ENCODE measurements at places on chromosomes 2 and 18.

- DNase-seq, result no peak
These were observed 8.4 kb downstream of the SP5 start for GRCh38 chr2:170723446-170723958.

GRCh38 chr2:213089438-213089837 is 62.0 kb downstream of the IKZF2 start:
- DNase-seq, result no peak

DNA sequence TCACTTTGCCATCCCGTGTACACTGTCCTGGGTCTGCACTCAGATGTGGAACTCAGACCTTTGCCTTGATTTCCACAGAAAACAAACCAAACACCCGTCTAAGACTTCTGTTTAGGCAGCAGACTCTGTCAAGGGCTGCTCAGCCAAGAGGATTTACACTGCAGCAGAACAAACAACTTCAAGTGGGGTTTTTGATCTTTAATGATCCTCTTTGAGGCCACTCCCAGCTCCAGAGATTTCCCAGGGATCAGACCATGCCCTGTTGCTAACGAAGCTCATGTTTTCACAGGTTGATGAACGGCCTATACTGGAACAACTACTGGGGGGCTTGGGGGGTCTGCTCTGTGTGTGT is 52.5 kb upstream of the LGALSL start:
- no peak for DNase-seq

DNA sequence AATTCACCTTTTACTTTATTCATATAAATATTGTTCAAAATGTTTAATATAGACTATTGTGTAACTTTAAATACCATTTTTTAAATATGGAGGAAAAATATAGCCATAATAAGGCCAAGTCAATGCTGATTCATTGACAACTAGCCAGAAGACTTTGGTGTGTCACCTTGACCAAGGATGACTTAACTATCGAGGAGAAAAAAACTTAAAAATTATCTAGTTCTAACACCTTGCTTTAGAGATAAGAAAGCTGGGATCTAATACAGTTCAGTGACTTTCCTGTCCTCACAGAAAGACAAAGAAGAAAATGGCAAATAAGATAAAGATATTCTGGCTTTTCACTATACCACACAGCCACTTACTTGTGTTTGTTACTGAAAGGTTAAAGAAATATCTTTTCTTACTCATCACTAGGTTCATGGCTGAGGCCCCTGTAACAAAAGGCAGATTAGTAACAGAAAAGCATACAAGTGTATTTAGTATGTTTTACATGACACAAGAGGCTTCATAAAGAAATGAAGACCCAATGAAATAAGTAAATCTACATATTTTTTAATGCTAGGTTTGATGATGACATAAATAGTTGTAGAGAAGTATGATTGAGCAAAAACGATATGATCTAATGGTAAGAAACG is 65.9 kb upstream of the LRRTM1 start:
- no peak for DNase-seq

GRCh38 chr18:75607701-75608100 is 180.2 kb upstream of the SMIM21 start:
- DNase-seq, result no peak

DNA sequence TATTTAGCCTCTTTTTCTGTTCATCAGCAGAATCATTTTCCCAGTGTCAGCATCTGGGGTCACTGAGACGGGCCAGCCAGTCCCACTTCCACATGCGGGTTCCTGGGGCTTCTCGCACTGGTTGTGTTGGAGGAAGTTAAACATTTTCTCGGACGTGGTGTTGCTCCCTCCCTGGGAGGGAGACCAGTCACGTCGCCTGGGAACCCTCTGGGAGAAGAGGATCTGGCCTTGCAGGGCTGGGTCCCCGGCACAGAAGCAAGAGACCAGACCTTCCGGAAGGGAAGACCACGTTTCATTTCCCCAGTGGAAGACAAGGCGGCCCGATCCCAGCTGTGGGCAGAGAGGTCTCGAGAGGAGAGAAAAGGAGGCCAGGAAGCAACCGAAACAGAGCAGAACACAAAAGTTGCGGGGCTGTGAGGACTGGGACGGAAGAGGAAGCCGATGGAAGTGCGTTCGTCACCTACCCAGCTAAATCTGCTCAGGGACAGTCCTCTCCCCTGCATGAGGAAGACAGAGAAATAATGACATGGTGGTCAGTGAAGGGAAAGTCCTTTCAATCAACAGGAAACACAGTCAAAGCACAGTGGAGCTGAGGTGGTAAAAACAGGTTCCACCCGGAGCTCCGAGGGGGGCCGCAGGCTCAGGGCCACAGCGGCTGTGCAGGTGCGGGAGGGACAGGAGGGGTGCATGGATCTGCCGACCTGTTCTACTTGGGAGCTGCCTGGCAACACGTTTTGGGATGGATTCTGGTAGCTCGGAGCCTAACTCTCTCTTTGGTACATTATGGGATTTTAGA is 144.4 kb downstream of the MBP start:
- no peak for DNase-seq

DNA sequence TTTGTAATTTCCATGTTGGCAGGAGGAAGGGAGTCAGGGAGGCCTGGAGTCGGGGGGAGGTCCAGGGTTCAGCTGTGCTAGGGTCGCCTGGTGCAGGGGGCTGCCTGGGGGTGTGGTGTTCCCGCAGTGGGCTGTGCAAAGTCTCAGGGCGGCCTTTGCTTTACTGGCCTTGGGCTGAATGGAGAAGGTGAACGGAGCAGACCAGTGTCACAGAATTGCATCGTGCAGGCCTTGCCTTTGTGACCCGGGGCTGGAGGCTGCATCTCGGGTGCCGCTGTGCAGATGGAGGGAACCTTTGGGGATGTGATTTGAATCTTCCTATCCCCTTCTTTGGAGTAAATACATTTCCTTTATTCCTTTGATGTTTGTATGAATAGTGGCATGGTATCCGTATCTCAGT is 8.8 kb downstream of the SNTG2 start:
- no peak for DNase-seq

- no peak for DNase-seq
These were observed 66.8 kb downstream of the CCDC138 start for GRCh38 chr2:108853421-108853820.

- DNase-seq, result no peak
These were observed 162.5 kb downstream of the RAD51AP2 start for GRCh38 chr2:17355608-17356329.

DNA sequence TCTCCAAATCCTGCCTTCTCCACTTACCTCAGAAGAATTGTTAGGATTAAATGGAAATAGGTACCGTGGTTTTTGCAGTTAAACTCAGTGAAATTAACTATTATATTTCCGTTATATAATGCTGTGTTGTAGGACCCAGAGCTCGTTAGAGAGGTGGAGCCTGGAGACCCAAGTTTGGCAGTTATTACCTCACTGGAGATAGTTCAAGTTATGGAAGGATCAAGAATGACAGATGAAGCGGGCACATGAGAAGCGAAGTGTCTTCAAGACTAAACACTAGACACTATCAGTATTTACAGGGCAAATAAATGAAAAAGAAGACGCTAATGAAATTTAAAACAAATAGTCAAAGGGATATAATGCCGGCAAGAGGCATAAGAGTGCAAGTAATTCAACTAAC is 866 bp downstream of the CWC22 start:
- no peak for DNase-seq

DNA sequence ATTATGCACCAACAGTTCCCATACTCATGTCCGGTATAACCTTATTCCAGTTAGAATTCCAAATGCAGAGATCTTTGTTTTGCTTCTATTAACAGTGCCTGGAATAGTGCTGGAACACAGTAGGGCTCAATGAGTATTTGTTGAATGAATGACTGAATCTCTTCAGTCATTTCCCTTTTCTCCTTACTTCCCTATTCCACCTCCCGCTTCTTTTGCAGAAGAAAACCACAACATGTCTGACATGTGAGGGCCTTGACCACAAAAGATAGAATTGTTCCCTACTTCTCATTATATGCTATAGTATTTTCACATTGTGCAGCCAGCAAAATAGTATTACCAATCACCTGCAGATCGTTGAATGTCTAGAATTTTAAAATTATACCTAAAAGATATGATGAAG is 19.5 kb upstream of the HNRNPLL start:
- no peak for DNase-seq

DNA sequence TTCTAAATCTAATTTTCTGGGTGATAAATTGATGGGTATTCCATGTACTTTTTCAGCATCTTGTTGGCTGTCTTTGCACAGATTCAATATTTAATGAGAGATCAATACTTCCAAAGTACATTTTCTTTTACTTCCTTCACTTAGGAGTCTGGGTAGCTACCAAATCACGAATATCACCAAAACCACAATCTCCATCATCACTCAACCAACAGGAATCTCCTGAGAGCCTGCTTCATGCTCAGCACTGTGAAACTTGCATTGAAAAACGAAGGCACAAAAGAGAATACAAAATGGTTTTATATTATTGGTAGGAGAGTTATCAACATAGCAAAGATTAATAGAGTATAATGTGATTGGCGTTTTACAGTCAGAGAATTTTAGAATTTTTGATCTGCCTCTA is 261.5 kb upstream of the DSEL start:
- no peak for DNase-seq

DNA sequence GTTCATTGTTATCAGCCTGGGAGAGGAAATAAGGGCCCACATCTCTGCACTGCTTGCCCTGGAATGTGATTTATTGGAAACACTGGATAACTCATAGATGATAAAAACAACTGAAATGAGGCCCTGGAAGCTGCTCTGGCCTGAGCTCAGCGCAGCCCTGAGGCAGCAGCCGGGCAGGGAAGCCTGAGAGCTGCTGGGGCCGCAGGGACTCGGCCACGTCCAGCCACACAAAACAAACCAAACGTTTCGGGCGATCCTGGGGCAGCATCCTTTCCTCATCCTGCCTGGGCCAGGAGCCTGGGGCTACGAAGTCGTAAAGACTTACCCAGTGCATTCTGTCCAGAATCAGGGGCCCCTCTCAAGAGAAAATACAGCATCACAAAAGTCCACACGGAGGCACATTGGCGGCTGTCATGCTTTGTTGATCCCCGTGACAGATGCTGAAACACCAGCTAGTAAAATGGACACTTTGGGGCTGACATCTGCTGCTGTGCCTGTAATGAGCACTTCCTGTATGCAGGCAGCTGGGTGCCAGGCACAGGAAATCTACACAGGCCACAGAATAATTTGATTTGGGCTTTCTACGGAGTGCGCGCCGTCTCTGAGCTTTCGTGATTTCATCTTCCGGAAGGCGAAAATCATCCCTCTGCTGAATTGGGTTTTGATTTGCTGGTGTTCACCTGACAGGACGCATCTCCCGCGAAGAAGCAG is 250.6 kb downstream of the EIPR1 start:
- DNase-seq, result no peak

DNA sequence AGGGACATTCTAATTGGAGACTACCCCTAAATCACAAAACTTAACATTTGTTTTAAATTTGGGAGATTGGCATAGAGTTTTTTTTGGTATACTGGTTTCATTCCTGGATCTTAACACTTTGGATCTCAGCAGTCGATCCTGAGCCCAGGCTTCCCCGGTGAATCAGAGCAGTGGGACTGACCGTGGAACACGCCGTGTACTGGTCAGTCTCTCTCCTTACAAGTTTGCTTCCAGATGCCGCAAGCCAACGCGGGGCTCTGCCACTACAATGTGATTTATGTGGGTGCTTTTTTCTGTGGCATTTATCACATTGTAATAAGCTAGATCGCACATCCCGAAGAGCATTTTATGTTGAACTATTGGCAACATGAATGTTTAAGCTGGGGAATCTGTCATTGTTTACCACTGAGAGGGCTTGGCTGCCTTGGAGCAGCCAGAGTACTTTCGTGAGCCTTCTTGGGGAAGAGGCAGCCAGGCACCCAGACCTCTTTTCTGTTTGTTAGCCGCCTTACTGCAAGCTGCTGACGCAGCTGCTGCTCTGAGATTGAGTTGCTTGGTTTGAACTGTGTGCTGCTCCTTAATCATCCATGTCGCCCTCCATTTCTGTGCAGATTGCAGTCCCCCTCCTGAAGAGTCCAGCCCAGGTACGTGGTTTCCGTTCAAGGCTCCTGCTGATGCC is 49.3 kb downstream of the COA5 start:
- no peak for DNase-seq

DNA sequence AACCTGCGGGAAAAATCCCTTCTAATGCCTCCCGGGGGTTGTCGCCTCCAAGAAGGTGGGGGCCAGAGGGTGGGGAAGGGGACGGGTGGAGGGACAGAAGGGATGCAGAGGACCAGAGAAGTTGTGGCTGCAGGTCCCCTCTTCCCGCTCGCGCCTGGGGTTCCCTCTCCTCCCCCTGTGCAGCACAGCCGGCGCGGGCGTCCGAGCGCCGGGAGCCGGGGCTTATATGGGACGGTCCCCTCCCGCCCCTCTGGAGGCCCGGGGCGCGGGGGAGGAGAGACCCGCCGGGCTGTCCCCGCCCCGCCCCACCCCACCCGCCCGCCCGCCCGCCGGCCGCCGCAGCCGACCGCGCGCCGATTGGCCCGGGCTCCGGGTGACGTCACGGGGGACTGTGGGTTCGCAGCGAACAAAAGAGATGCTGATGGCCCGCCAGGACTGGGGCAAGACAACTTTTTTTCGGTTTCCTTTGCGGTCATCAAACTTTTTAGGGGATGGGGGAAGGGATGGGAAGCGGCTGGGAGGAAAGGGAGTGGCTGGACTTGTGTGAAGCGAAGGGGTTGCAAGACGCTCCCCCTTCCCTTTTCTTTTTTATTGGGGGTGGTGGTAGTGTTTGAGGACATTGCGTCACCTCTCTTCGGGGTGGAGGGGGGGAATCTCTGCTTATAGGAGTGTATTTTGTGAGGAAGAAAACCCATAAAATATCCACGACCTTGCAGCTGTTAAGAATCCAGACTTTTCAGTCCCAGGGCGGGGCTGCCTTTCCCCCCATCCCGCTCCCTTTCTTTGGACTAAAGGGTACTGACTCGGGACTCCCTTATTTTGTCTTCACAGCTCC is at the start of gene FN1:
FN1 (minus strand) TSS at position 199 of the 835 bp plus-strand sequence. CDS start 266 bp downstream, outside the sequence.
- peak; percentile 56 for DNase-seq

- DNase-seq, result no peak
These were observed 194.0 kb downstream of the ZFP36L2 start for GRCh38 chr2:43032213-43033015.

DNA sequence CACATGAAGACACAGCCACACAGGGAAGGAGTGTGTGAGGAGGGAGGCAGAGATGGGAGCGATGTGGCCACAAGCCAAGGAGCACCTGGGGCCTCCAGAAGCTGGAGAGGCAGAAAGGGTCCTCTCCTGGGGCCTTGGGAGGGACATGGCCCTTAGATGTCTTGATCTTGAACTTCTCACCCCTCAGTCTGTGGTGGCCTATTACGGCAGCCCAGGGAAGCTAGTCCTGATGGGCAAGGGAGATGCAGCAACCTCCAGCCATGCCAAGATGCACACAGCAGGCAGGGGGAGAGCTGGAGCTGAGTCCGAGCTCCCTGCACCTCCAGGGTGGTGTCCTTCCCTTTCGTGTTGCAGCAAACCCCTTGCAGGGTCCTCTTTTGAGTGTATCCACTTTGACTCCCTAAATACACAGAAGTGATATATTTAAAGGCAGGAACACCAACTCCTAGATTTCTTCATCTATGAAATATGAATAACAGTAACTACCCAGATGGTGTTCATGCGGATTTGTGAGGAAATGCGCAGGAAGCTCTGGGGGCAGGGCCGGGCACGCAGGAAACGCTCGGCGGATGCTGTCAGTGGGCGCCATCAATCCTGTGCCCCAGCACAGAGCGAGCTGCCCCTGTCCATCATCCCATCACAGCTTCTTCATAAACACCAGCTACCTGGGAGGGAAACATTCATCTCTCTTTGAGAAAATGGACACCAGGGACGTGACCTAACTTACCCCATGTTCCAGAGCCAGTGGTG is 230.4 kb upstream of the MYT1L start:
- no peak for DNase-seq

- DNase-seq, result no peak
These were observed 21.0 kb downstream of the INPP4A start for GRCh38 chr2:98465456-98466226.

- no peak for DNase-seq
These were observed 421.9 kb downstream of the THSD7B start for GRCh38 chr2:137187216-137187615.

- DNase-seq, result no peak
These were observed 89.0 kb downstream of the LPIN1 start for GRCh38 chr2:11835403-11835802.

Measured in stimulated activated naive CD8-positive, alpha-beta T cell treated with anti-CD3 and anti-CD28 coated beads, Interleukin-15, amount 100 ng/mL, for 72 hours (primary cell).